Fibroblast of upper back skin (primary cell): ENCODE measurements at places on chromosomes 5 and 9.
A peak's percentile ranks its signal among the peaks of the same experiment; 100 is the strongest.

- no peak for DNase-seq
Observed at GRCh38 chr9:123318961-123319421, 37.0 kb upstream of the CRB2 start.

GRCh38 chr5:16493261-16493660 lies 27.7 kb upstream of the ZNF622 start:
- DNase-seq: no peak

GRCh38 chr5:132774406-132774805 lies 2.6 kb downstream of the SEPTIN8 start:
- DNase-seq: no peak

DNA sequence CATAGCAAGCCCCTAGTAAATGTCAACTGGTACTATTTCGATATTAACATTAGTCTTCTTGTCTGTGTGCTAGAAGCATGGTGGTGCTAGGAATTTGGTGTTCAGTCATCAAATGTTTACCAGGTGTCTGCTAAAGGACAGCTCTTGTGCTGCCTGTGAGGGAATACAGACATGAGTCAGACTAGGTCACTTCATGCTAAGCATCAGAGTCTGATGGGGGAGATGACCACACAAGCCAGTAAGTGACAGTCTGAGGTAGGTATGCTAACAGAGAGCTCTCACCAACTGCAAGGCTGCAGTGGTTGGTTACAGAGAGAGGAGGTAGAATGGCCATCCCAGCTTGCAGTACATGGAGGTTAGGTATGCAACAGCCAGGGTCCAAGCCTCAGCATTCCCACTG lies 320.9 kb downstream of the CDK5RAP2 start:
- no peak for DNase-seq

DNA sequence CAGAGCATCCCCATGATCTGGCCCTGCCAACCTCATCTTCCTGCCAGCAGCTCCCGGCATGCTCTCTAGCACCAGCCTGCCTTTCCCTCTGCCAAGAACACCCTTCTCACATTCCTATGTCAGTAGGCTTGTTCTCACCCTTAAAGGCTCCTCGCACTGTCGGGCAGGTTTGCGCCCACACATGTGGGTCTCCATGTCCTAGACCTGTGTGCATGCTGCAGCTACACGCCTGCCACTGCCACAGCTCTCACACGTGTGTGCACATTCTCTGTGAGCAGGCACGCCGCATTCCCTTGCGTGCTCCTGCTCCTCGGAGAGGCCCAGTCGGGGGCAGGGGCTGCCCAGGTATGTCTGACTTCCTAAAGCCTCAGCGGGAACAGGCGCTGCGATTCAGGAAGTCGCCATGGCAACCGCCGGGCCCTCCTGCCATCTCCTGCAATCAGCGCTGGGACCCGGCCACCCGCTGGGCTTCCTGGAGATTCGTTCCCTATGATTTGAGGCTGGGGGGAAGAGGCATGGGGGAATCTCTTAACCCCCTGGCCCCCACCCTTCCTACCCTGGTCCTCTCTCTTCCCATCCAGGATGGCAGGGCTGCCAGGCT lies 28.1 kb downstream of the NDUFA8 start:
- peak; percentile 17 for DNase-seq

DNA sequence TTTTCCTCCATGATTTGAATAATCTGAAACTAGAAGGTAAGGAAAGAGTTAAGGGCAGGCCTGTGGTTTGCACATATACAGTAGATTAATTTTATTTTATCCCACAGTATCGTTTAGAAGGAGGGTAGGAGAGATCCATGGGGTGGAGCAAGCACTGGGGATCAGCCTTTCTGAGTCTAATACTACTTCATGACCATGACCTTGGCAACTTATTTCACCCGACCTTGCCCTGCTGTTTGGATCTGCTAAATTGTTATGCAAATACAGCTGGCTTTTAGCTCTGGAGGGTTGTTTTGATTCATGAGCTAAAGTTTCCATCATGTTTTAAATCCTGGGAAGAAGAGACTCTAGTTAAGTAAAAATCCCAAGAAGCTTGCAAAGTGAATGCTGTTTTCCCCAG lies 864 bp upstream of the GRIN3A start:
- no peak for DNase-seq

DNA sequence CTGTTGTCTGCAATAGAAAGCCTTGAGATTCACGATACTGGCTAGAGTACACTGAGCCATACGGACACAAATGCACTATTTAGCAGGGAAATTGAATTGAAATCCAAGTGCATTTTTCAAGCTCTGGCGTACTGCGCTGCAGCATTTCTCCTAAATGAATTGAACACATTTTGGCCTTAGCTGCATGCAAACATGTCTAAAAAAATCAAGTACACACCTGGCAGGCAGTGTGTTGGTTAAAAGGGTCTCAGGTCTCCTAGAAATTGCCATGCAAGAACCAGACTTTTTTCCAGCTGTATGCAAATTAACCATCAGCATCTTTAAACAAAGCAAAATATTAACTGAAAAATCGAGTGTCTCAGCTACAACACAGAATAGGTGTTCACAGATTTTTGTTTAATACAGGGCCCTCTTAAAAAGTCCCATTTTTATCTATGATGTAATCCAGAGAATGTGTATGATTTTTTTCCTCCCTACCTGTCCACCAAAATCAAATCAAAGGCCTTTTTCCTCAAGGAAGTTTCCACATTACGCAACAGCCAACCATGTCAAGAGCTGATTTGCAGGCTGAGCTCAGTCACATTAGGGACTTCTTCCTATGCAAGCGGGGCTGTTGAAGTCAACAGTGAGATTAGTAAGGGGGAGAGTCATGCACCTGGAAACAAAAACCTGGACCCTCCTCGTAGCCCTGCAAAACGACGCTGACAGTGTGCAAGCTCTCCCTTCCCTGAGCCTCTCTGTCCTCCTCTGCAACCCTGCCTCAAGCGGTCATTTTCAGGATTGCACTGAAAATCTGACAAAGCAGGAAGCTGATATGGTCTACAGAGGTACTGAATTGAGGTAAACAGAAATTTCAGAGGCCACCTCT lies 14.1 kb upstream of the SFXN1 start:
- no peak for DNase-seq

GRCh38 chr5:1298067-1298551 lies 3.2 kb upstream of the TERT start:
- no peak for DNase-seq

DNA sequence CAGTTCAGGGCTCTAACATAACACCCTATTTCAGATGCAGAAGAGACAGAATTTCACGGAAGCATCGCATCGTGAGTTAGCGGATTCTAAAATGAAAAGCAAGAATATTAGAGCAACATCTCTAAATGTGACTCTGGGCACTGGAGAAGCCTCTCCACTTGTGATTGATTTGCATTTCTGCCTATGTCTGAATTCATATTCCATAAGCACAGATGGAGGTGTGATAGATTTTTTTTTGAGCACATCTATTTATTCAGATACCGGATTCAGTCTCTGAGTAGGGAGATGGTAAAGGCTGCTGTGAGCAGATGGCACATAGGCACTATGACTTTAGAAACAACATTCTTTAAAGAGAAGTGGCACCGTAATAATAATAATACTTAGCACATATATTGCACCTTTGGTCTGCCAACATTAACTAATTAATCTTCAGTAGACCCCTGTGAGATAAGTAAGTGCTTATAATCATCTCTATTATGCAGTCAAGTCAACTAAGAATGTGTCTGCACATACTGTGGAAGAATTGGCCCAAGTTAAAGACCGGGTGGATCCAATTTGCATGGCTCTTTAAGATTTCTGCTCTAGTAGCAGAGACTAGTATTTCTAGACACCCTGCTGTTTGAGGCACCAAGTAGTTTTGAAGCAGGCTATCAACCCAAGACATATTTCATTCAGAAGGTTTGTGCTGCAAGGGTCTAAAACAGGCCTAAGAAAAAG lies 685.0 kb downstream of the CETN3 start:
- DNase-seq: no peak

DNA sequence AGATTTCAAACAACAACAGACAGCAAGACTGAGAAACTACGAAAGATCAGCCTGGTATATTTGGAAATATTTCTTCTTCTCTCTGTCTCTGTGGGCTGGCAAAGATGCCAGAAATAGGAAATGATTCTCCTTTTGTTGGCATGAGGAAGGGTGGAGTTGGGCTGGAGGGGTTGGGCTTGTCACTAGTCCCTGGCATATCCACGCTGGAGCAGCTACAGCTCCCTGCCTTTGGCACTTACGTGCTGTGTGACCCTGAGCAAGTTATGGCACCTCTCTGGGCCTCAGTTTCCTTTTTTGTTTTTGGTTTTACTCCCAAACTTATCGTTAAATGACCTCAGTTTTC lies 354 bp upstream of the KCNMB1 start:
- DNase-seq: no peak

- no peak for DNase-seq
Observed at GRCh38 chr5:9157811-9158210, 388.1 kb downstream of the SEMA5A start.
